Caudate nucleus (tissue), 63 donors: ENCODE measurements at places on chromosomes 6 and 20.

DNA sequence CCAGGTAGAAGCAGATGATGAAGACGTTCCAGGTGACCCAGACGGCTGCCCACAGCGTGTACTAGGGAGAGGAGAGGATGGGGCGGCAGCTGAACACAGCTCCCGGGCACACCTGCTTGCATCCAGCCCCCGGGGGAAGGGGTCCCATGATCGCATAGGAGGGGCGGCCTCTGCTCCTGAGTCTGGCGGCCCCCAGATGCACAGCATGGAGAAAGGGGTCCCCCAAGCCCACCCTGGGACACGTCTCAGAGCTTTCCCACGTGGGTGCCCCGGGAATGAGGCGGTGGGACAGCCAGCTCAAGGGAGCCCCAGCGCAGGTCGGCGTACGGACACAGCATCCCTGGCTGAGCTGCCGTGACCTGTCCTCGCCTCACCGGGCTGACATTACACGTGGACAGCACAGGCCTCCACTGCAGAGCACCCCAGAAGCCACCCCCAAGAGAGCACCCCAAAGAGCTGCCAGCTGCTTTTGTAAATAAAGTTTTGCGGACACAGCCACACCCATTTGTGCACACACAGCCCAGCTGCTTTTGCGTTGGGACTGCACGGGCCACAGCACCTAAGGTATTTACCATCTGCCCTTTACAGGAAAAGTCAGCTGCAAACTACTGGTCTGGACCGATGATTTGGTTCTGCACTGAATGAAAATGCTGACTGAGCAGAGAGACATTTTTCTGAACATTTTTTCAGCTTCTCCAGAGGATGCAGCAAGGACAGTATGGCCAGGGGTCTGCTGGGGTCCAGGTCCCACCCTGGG, 5.2 kb downstream of the NKAIN4 start:
- no peak for DNase-seq

DNA sequence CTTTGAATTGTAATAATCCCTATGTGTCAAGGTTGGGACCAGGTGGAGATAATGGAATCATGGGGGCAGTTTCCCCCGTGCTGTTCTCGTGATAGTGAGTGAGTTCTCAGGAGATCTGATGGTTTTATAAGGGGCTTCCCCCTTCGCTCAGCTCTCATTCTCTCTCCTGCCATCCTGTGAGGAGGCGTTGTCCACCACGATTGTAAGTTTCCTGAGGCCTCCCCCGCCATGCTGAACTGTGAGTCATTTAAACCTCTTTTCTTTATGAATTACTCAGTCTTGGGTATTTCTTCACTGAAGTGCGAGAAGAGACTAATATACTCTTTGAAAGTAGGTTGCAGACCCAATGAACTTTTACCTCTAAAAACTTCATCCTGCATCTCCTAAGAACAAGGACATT, 39.2 kb upstream of the KCNG1 start:
- no peak for DNase-seq

DNA sequence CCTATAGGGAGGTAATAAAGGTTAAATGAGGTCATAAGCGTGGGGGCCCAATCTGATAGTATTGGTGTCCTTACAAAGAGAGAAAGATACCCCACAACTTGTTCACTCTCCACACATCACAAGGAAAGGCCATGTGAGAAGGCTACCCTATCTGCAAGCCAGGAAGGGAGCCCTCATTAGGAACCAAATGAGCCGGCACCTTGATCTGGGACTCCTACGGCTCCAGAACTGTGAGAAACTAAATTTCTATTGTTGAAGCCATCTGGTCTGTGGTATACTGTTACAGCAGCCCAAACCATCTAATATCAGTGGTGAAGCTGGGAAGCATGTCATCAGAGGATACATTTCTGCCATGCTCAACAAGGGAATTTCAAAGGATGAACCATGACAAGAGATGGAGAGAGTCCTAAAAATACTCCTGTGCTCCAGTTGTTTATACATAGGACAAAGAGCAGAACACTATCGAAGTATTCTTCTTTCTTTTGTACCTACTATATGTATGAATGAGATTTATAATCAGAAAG, 10.4 kb downstream of the COX7A2 start:
- no peak for DNase-seq

DNA sequence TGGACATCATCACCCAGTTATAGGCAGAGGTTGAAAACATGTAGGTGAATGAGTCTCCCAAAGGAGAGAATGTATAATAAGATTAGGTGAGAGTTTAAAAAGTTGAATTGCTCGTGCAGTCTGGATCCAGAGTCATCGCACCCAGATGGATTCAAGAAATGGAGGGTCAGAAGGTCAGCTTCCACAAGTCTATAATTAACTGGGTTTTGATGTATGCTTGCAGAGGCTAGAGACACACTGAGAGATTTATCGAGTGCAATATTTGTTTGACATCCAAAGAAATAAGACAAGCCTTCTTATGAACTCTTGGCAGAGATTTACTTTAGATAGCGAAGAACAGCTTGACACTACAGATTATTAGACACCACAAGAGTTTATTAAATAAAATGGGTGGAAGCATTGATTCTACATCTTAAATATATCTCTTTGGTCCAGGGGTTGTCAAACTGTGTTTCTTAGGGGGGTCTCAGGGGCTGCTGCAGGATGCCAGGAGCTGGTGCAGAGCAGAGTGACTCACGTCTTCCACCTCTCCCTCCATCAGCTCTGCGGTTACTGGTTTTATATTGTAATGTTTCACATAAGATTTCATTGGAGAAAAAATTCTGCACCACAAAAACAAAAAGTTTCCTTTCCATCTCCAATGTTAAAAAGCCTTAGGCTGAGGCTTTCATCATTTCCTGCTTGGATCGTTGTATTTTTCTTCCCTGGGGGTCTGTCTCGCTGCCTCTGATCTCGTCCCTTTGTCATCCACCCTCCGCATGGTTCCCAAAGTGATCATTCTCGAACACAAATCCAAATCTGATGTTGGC, 176.2 kb upstream of the AHI1 start:
- no peak for DNase-seq

- no peak for DNase-seq
These were observed 86.9 kb downstream of the LYRM4 start for GRCh38 chr6:5173810-5174209.

DNA sequence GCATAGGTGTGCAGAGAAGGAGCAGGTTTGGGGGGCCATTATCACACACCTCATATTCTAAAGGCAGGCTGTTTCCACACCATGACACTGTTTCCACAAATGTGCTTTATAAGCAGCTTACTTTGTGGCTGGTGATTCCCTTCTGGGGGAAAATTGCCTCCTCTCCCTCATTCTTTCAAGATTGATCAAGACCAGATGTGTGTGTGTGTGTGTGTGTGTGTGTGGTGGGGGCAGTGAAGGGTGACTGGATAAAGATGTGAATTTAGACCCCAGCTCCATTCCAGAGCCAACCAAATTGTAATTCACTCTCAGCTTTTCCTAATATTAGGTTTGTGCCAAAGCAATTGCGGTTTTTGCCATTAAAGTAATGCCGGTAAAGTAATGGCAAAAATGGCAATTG, 45.6 kb downstream of the EDN3 start:
- DNase-seq: no peak

DNA sequence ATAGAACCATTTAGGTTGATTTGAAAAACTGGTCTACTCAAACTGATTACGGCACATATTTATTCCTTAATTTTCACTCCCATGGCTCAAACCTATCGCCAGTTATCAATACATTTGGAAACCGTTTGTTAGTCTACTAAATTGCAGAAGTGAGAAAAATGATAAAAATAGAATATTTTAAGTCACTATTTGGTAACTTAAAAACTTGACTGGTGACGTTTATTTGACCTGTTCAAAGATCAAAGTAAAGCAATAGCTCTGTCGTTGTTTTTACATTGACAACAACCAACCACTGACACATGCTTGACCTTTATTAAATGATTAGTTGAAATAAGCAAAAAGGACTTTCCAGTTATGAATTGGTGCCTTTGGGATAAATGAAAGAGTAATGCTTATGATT, 402.9 kb upstream of the MAP3K7 start:
- DNase-seq: no peak

- DNase-seq: no peak
These were observed 86.1 kb downstream of the SIM1 start for GRCh38 chr6:100378576-100378975.

GRCh38 chr20:35387334-35387733, 24.4 kb downstream of the UQCC1 start:
- no peak for DNase-seq

DNA sequence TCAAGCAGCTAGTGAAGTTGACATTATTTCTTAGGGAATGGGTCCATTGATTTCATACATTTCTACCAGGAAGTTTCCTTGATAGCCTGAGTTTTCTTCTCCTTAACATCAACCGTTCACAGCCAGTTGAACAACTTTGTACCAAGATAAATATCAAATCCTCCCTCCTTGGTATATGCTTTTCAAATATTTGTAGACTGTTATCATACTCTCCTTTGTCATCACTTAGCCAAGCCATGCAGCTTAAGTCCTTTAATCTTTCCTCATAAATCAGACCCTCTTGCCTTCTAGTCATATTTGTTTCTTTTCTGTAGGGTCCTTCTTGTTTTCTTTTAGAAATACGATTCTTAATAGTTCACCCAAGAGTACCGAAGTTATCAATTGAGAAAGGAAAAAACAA, 25.6 kb downstream of the RFX6 start:
- DNase-seq: no peak

DNA sequence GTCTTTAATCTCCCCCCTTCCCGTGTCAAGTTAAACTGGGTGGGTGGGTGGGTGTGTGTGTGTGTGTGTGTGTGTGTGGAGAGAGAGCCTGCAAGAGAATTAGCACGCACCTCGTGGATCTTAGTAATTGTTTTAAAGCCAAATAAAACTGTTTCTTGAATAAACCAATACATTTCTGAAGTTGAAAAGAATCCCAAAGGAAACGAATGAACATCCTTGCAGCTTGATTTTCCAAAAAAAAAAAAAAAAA, 381 bp upstream of the BICRAL start:
- DNase-seq: no peak

- DNase-seq: no peak
These were observed 95.5 kb upstream of the NHSL1 start for GRCh38 chr6:138594758-138595140.

GRCh38 chr6:45653117-45653883, 275.6 kb upstream of the SUPT3H start:
- DNase-seq: no peak

DNA sequence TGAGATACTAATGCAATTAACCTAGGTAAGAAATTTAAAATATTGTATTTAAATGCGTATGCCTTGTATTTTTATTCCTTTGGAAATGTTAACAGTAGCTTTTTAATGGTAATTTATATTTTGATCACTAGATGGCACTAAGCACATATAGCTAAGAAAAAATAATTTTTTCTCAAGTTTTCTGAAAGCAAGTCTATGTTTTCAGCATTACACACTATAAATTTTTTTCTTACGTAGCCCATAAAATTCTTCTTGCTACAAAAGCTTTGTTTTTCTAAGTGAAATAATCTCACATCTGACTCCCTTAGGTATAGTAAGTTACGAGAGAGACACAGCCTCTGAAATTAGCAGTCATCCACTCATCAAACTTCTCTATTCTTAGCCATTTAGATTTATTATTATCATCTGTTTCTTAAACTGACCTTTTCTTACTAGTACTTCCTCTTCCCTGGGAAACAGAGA, 35.7 kb downstream of the TSPYL4 start:
- no peak for DNase-seq

- no peak for DNase-seq
These were observed 14.2 kb downstream of the RBM38 start for GRCh38 chr20:57405236-57406016.

DNA sequence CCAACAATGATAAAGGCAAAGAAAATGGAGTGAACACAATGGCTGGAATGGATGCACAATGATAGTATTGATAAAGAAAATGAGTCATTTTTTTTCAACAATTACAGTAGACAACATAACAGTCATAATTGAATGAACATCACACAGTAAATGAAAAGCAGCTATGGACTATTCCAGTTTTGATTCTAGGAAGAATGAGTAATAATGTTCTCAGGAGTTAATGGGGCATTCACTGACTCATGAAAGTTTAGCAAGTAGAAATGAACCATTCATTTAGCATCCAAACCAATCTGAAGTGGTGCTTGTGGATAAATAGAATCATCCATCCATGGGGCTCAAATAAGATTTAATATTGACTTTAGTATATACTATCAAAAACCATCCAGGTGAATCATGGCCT, 1029.5 kb upstream of the GJE1 start:
- no peak for DNase-seq

DNA sequence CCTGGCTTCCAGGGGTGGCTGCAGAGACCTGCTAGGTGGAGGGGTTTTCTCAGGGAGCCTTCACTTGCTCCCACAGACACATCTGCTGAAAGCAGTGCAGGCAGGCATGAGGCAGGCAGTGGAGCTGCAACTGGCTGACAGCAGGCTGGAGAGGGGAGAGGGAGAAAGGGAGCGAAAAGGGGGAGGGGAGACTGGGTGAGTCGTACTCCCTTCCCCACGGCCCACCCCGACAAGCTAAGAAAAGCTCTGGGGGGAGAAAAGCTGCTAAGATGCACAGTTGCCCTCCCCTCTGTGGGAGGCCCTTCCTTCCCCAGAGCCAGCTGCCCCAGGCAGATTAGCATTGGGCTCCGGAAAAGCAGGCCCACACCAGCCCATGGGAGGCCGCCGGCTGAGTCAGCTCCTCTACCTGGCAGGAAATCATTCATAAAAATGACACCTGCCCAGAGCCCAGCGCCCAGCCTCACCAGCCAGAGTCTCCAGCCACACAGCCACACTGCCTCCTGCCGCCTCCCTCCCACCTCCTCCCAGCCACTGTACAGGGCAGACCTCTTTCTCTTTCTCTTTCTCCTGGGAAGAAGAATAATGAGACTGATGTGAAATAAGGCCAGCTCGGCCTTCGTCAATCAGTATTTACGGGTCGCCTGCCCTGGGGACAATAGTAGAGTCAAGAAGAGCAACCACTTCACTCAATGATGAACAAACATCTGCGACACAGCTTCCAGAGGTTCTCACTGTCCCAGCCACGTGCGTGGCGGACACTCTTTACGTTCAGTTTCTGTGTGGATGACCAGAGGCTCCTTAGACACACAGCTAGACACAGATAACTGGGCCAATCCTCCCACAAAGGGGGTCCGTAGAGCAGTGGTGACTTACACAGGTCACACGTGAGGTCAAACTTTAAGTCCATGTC, 7.7 kb upstream of the C20orf203 start:
- peak; percentile 18 for DNase-seq

DNA sequence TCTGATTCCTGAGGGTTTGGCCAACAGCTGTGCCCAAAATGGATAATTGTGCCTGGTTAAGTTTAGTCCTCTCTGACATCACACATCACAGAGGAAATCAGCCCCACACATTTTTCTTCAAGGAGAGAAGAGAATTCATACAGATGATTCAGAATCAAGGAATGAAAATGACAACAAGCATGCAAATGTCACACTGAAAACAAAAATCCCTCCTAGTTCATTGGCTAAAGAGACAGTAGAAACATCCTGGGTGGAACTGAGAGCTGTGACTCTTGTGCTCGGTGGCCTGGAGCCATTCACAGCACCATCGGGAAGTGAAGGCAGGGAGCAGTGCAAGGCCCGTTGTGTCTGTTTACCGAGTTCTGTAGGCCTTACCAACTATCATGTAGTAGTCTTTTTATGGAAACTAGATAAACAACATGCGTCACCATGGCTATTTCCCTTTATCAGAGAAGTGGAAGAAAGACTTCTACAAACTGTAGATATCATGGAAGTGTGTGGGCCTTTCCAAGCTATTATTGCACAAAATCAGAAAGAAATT, 81.7 kb upstream of the TENT5A start:
- no peak for DNase-seq
